ENCODE measurements at places on chromosomes 11 and 22.

- no peak for DNase-seq
Observed at GRCh38 chr22:37588546-37589215, 8.8 kb upstream of the LGALS2 start.

DNA sequence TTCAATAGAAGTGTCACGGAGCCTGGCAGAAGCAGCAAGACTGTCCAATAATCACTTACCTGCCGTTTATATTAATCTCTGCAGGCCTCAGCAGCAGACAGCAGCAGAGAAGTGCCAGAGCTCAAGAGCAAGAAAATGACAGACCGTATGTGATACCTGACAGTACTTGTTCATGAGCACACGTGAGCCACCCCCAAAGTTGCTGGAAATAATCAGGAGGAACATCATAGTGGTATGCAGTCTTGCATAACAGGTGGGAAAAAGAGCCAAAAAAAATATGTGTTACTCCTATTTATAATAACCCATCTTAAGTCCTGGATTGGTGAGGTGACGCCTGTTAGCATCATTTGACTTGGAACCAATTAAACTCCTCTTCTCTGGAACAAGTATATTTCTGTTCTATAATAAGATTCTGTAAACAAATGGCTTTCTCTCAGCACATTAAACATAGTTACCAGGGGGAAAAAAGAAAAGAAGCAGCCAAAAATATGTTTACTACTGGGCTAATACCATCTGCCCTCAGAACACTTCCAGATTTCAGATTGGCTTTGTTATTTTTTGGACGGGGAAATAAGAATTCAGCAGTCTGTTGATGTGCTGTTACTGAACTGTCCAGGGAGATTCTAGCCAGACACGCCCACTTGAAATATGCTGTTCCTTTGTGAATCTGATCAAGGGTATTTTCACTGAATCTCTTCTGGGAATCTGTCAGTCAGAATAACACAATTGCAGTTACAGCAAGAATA lies 7.9 kb upstream of the SLN start:
- DNase-seq, result peak; percentile 81

DNA sequence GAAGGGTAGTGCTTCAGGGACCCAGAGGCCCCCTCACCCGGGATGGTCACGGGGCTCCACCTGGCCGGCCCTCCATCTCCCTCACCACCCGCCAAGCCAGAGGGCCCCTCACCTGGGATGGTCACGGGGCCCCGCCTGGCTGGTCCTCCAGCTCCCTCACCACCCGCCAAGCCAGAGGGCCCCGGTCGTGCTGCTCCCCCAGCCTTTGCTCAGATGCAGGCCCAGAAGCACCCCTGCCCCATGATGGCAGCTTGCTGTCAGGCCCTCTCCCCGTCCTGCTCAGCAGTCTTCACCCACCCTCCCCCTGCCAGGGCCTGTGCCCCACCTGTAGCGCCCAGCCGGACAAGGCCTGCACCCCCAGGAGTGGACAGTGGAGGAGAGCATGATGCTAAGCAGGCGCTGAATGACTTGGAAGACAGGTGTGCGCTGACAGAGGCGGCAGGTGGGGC lies 7.3 kb downstream of the DENND6B start:
- DNase-seq, result no peak

DNA sequence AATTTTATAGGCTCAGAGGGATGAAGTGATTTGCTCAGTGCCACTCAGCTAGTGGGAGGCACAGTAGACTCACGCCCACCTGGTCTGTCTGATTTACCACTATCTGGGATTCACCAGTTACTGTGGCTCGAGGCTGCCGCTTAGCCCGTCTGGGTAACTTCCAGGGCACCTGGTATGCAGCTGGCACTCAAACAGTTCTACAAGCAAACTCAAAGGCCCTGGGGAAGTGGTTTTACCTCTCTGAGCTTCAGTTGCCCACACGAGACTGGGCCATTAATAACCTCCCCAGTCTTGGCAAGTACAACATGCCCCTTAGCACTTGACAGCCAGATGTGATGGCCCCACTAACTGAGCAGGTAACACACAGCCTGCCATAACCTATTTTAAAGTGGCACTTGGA lies 2.6 kb downstream of the GDPD5 start:
- DNase-seq, result no peak

- no peak for DNase-seq
Observed at GRCh38 chr22:35643991-35644390, 4.3 kb upstream of the APOL6 start.

- no peak for DNase-seq
Observed at GRCh38 chr11:9075556-9075955, 15.8 kb downstream of the SCUBE2 start.

GRCh38 chr11:118277312-118277711 lies 13.2 kb upstream of the MPZL2 start:
- DNase-seq, result no peak

DNA sequence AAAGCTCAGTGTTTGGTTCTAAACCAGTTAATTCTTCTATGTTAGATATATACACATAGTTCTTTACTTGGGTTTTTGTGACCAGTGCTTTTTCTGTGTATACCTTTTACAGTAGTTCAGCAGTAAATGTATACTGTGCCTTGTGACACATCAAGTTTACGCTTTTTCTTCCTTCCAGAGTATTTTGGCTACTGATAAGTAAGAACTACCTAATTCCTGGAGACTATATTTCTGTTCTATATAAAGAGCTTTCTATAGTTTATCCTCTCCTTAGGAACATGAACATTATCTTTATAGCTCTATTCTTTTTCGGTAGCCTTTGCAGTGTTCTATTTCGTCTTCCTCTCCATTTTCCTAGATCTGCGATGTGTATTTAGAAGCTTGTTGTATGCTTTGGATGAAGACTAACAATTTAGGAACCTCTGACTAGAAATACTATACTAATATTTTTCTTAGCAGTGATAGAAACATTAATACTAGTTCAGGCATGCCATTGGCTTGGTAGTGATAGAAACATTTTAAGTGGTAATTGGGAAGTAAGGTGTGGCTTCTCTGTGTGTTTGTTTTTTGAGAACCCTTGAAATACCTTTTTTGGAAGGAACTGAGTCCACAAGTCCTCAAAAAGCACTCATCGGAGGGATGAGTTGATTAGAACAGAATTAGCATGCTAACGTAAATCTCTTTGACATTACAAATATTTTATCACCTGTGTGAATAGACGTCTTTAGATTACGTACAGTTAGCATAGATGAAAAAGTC lies 74.6 kb downstream of the ARHGEF12 start:
- no peak for DNase-seq

GRCh38 chr11:8656291-8656690 lies 26.2 kb downstream of the TRIM66 start:
- DNase-seq, result no peak

- DNase-seq, result no peak
Observed at GRCh38 chr22:32811788-32812545, 10.5 kb downstream of the TIMP3 start.

GRCh38 chr11:130124096-130124495 lies 35.5 kb upstream of the ST14 start:
- DNase-seq, result no peak

GRCh38 chr11:22234743-22235142 lies 41.9 kb downstream of the ANO5 start:
- no peak for DNase-seq

GRCh38 chr11:114623720-114624119 lies 28.1 kb upstream of the NXPE4 start:
- DNase-seq, result no peak

GRCh38 chr22:48856308-48856615 lies 971.4 kb downstream of the BRD1 start:
- no peak for DNase-seq

GRCh38 chr11:77249427-77249826 lies 52.1 kb downstream of the GDPD4 start:
- DNase-seq, result no peak

GRCh38 chr11:105206633-105207032 lies 67.1 kb upstream of the CARD18 start:
- no peak for DNase-seq

GRCh38 chr22:38612217-38613006 lies 42.4 kb upstream of the DMC1 start:
- DNase-seq, result no peak
